ENCODE measurements at places on chromosomes 1 and 21.

- DNase-seq: no peak
These were observed 75.6 kb downstream of the TBX15 start for GRCh38 chr1:118912574-118912973.

DNA sequence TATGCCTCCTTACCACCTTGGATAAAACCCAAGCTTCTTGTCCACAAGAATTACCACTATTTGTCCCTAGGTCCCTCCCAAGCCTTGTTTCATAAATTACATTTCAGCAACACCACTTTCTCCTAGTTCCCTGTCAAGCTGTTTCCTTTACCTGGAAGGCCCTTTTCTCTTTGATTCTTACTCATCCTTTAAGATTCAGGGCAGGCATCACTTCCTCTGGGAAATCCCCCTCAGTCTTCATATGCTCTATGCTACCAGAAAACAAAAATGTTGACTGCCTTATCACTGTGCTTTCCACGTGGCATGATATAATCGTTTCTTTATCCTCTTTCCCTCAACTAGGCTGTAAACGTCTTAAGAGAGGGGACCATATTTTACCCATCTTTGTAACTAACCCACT, 102.7 kb downstream of the LYST start:
- DNase-seq: no peak

- DNase-seq: no peak
These were observed 187.1 kb downstream of the GREM2 start for GRCh38 chr1:240424740-240425464.

DNA sequence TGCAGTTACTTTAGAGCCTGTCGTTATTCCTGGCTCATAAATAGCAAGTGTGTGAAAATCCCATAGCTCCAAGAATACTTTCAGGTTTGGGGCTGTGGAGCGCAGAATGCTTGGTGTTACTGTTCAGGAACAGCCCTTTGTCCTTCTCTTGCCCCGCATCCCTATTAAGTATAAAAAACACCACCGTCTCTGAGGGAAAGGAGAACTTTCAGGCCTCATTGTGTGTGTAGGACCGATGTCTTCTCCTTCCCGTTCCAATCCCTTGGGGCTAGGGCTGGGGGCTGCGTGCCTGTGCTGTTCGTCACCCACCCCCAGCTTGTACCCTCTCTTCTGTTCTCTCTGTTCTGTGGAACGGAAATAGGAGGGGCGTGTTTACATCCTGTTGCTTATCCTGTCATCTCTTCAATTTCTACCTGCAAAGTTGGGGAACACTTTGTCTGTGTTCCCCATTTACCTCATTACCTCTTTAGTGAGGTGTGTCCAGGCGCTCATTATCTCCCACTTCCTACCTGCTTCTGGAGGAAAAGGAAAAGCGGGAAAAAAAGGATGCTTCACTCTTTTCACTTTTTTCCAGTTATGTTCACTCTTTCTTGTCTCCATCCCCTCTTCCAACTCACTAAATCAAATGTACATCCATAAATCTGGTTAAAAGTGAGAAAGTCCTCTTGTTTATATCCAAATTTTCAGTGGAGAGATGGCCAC, 788 bp upstream of the TXNIP start:
- peak; percentile 54 for DNase-seq

DNA sequence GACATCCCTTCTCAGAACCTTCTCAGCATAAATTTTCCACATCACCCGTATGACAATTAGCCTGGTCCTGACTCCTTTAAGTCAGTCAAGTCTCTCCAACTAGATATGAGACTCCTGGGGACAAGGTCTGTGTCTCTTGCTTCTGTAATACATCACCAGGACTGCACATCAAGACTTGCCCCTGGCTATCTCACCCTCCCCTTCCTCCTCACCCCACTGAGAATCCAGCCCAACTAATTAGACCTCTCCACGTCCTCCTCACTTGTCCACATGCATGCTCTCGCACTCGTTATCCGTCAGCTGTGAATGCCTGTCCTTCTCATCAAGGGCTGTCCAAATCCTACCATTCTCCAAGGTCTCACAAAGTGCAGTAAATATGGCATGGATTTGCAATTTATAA, 542.8 kb downstream of the PTPRU start:
- DNase-seq: no peak

GRCh38 chr1:114207635-114208034, 54.0 kb upstream of the SYT6 start:
- DNase-seq: no peak

GRCh38 chr1:59427155-59427554, 130.3 kb downstream of the FGGY start:
- DNase-seq: peak; percentile 70

GRCh38 chr1:32939655-32940371, 24.8 kb downstream of the RNF19B start:
- DNase-seq: peak; percentile 83

DNA sequence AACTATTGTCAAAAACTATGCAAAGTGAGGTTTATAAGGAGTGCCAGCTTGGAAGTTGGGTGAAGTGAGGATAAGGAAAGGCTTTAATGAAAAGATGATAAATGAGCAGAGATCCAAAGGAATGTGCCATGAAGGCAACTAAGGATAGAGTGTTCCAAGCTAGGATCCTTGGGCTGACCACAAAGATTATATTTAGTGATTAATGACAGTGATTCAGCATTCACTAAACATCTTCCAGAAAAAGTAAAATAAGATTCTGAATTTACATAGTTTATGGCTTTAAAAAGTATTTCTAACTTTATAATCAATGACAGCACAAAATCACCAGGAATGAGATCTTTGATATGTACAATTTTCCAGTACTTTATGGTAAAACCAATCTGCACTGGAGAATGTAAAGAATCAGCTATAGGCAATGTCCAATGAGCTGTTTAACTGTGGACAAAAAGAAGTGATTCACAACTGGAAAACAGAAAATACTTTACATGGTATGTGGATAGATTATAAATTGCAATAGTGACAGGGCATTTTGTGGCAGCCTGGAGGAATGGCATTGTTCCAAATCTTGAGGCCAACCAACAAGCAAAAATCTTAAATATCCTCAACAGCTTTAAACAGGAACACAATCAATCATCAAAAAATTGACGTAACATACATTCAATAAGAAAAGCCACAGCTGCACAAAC, 91.2 kb upstream of the KCTD3 start:
- peak; percentile 81 for DNase-seq

GRCh38 chr1:156458181-156458503, 42.4 kb downstream of the MEF2D start:
- peak; percentile 38 for DNase-seq

DNA sequence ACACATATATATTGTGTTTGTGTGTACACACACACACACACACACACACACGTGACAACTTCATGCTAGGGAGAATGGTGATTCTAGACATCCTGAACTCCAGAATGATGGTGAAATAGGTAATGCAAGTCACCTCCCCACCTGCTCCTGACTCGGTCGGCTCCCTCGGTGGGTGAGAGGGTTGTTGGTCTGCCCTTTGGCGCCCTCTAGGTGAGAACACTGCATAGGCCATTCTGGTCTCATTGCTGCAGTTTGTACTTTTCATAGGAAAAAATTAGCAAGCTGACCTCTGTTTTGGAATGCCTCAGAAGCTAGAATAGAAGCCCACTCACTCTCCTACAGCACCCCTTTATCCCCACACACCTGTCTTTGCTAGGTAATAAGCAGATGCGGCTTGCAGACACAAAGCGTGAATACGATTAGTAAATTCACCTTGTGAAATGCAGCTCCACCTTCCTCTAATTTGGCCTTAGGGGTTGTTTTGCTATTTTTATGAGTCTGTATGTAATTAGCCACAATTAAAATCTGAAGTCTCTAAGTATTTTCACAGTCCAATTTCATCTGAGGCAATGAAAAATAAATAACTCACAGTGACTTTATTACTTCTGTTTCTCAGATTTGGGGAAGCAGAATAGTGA, 130.0 kb upstream of the KCNJ15 start:
- peak; percentile 78 for DNase-seq

DNA sequence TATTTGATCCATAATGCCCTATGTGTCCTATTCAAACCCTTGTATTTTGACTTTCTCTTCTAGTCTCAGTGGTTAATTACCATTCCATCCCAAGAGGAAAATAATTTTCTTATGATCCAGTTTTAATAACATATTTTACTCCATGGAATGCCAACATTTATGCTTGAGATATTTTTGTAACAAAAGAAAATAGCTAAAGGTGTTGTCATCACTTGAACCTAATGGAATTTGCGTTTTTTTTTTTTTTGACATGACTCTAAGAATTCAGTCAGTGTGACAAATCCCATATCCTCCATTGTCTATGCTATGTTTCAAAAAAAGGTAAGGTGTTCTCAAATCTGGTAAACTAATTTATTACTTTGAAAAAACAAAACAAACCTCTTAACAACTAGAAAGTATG, 324.1 kb upstream of the ADAMTS5 start:
- no peak for DNase-seq

GRCh38 chr21:36004441-36004840, 55.9 kb downstream of the SETD4 start:
- DNase-seq: no peak

- DNase-seq: no peak
These were observed 45.8 kb downstream of the ARHGEF11 start for GRCh38 chr1:156999596-157000320.

GRCh38 chr1:215262106-215262505, 179.6 kb downstream of the KCNK2 start:
- DNase-seq: no peak

Data from MCF 10A (cell line).